ENCODE measurements at places on chromosomes 11 and 22.

- peak; percentile 95 for DNase-seq
These were observed at the start of the genes ANKRD49 and MRE11 for GRCh38 chr11:94493281-94494125. ANKRD49 (plus strand) TSS chr11:94493984; CDS start chr11:94496694, 2,710 bp downstream. MRE11 (minus strand) TSS chr11:94493844; CDS start chr11:94492801, 1,043 bp downstream.

DNA sequence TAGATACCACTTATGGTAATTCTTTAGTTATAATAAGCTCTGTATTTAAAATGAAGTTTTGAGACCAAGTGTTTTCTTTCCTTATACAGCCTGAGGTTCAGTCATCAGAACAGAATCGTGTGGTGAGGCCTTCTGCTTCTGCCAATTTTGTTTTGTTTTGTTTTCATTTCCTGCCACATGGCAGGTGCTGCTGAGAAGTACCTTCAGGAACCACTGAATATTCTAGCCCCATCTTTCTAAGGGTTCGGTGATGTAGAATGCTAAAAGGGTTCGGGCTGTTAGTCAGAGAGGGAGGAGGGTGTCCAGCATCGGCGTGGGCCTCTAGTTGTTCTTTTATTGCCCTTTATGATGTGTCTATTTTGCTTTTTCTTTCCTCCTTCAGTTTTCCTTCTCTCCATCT lies 25.8 kb downstream of the TNRC6B start:
- no peak for DNase-seq

GRCh38 chr11:120709808-120710207 lies 198.3 kb downstream of the GRIK4 start:
- no peak for DNase-seq

DNA sequence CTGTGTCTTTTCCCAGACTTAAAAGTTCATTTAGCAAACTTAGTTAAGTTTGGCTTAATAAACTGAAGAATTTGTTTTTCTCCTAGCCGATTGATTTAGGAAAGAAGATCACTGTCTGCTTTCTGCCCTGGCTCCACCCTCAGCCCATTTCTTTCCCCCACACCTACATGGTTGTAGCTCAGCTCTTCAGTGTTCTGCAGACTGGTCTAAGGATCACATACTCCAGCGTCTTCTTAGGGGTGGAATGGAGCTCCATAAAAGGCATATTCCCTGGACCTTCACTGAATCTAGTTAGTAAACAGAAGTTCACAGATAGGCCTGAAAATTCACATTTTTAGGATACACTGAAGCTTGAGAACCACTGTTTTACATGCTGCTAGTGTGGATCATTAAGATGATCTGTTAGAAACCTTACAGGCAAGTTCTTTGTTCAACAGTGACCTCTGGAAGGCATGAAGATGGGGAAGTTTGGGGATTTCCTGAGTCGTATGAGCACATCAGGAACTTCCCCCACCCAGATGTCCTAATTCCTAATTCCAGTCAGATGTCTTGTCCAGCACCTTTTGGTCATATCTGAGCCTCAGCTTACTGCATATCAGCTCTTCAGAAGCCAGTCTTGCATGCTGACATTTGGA lies 16.8 kb downstream of the PIWIL4 start:
- no peak for DNase-seq

DNA sequence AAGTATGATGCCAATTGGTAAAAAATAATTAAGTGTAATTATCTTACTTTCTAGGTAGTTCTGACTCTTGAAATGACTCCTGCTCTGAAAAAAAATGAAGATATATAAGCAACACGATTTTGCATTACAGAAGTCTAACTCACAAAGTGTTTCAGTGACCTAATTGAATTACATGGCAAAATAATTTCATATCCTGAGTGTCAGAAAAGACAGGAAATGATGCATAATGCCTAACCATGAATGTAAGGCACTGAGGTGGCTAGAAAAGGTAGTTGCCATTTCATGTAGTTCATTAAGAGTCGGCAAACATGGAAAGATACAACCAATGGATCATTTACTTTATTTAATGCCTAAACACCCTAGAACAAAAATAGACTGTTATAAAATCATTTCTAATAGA lies 113.5 kb downstream of the GUCY1A2 start:
- DNase-seq: no peak

GRCh38 chr11:33687733-33688479 lies 12.7 kb downstream of the C11orf91 start:
- no peak for DNase-seq
